ENCODE measurements at places on chromosomes 3 and 15. TPM values are rescaled to one million over a fixed set of nuclear protein-coding genes. Genes with fewer than 3 reads are reported as not detected.

DNA sequence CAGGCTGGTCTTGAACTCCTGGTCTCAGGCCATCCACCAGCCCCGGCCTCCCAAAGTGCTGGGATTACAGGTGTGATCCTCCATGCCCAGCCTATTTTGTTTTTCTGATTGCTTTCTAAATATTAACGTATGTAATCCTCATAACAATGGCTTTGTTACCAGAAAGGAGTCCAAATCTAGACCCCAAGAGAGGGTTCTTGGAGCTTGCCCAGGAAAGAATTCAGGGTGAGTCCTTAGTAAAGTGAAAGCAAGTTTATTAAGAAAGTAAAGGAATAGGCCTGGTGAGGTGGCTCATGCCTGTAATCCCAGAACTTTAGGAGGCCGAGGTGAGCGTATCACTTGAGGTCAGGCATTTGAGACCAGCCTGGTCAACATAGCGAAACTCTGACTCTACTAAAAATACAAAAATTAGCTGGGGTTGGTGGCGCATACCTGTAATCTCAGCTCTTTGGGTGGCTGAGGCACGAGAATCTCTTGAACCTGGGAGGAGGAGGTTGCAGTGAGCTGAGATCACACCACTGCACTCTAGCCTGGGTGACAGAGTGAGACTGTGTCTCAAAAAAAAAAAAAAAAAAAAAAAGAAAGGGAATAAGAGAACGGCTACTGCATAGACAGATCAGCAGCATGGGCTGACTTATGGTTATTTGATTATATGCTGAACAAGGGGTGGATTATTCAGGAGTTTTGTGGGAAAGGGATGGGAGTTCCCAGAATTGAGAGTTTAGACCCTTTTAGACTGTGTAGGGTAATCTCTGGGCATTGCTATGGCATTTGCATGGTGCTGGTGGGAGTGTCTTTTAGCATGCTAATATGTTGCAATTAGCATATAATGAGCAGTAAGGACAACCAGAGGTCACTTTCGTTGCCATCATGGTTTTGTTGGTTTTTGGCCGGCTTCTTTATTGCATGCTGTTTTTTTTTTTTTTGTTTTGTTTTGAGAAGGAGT, 36.1 kb downstream of the TYRO3 start:
- H3K4me1 ChIP-seq: no peaks in the 10 kb centered on the region
- no peak for DNase-seq
- H3K27ac ChIP-seq: no peak overlapping the region
- H3K4me3 ChIP-seq: no peak overlapping the region

DNA sequence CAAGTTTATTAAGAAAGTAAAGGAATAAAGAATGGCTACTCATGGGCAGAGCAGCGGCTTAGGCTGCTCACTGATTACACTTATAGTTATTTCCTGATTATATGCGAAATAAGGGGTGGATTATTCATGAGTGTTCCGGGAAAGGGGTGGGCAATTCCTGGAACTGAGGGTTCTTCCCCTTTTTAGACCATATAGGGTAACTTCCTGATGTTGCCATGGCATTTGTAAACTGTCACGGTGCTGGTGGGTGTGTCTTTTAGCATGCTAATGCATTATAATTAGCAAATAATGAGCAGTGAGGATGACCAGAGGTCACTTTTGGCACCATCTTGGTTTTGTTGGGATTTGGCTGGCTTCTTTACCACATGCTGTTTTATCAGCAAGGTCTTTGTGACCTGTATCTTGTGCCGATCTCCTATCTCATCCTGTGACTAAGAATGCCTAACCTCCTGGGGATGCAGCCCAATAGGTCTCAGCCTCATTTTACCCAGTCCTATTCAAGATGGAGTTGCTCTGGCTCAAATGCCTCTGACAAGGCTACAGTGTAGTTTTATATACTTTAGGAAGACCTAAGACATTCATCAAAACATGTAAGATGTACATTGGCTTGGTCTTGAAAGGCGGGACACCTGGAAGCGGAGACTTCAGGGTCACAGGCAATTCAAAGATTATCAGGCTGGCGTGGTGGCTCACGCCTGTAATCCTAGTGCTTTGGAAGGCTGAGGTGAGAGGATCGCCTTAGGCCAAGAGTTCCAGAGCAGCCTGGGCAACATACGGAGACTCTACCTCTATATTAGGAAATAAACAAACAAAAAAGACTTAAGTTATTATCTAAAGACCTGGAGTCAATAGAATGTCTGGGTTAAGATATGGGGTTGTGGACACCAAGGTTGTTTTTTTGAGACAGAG, 3.2 kb upstream of the BLOC1S6 start:
- H3K36me3 ChIP-seq: no peaks in the 10 kb centered on the region
- peaks cover 8% of the 10 kb centered on the region for H3K4me1 ChIP-seq
- no peak overlapping the region for H3K27ac ChIP-seq

Gene SEC61A1
- total RNA-seq: 148 TPM

Gene PEX5L
- total RNA-seq: not detected

DNA sequence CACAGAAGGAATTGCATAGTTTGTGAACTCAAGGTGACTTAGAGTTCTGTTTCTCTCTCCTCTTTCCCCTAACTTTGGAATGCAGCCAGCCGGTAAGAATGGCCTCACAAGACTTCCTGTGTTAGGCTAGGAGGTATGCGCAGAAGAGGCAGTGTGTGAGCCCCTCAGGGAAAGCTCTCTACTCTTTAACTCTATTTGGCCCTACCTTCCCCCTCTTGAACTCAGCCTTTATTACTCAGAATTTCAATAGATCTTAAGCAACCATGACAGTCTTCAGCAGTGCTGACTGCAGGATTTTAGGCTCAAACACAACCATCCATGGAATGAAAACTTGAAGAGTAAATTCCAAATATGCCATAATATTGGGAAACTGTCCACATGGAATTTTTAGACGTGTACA, 209.5 kb downstream of the DTWD1 start:
- DNase-seq: peak; percentile 25
- H3K27me3 ChIP-seq: no peaks in the 10 kb centered on the region
- peaks cover 3% of the 10 kb centered on the region for H3K4me1 ChIP-seq
- no peak overlapping the region for H3K27ac ChIP-seq
- H3K4me3 ChIP-seq: no peak overlapping the region

GRCh38 chr3:55089211-55089610, 161.4 kb upstream of the LRTM1 start:
- H3K36me3 ChIP-seq: no peaks in the 10 kb centered on the region
- no peaks in the 10 kb centered on the region for H3K27me3 ChIP-seq
- no peak overlapping the region for H3K4me3 ChIP-seq

Gene SOX2
- 5.4 TPM for total RNA-seq

DNA sequence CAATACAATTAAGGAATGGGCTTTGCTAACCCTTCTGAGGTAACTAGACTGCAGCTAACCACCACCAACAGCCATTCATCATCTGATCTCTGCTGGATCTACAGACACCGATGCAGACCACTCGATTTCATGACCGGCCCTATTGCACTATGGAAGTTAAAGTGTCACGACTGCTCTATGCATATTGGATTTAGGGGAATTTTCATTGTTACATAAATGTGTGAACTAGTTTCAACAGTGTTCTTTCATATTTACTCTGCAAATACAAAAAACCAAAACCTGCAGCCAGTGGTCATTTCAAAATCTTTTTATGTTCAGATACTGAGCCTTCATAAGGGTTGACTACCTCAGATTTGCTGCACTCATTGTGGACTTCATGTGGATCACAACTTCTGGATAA, 14.5 kb downstream of the CDV3 start:
- no peak overlapping the region for H3K4me3 ChIP-seq
- peaks cover 69% of the 10 kb centered on the region for H3K36me3 ChIP-seq
- DNase-seq: no peak

DNA sequence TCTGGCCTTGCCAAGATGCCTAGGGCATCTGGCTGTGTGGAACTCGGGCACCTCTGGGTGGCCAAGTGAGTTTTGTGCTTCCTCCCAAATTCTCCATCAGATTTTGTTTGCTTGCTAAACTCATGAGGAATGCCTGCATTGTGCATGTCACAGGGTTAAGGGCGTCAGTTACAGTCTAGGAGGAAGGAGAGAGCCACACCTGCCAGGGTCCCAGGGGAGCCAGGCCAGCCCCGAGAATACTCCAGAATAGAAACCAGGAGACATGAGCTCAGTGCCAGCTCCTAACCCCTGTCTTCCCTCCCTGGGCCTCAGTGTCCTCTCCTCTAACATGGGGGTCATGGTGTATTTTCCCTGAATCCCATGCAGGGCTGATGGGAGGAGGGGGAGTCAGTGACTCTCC, 22.0 kb upstream of the SKOR1 start:
- H3K27me3 ChIP-seq: no peaks in the 10 kb centered on the region
- no peak overlapping the region for H3K4me3 ChIP-seq
- DNase-seq: no peak

- DNase-seq: no peak
- no peaks in the 10 kb centered on the region for H3K27me3 ChIP-seq
- H3K27ac ChIP-seq: no peak overlapping the region
- H3K36me3 ChIP-seq: no peaks in the 10 kb centered on the region
- no peaks in the 10 kb centered on the region for H3K4me1 ChIP-seq
- no peak overlapping the region for H3K4me3 ChIP-seq
Measured at GRCh38 chr3:189954733-189955665, 165.7 kb downstream of the P3H2 start.

GRCh38 chr3:180854887-180855286, 57.6 kb upstream of the FXR1 start:
- no peak overlapping the region for H3K4me3 ChIP-seq
- H3K4me1 ChIP-seq: no peaks in the 10 kb centered on the region
- H3K27ac ChIP-seq: no peak overlapping the region
- H3K27me3 ChIP-seq: no peaks in the 10 kb centered on the region
- no peak for DNase-seq
